Activated CD4-positive, alpha-beta T cell treated with anti-CD3 and anti-CD28 coated beads, Interleukin-2, amount 50 U/mL, for 16 hours (primary cell): ENCODE measurements at places on chromosomes 11 and 22.

DNA sequence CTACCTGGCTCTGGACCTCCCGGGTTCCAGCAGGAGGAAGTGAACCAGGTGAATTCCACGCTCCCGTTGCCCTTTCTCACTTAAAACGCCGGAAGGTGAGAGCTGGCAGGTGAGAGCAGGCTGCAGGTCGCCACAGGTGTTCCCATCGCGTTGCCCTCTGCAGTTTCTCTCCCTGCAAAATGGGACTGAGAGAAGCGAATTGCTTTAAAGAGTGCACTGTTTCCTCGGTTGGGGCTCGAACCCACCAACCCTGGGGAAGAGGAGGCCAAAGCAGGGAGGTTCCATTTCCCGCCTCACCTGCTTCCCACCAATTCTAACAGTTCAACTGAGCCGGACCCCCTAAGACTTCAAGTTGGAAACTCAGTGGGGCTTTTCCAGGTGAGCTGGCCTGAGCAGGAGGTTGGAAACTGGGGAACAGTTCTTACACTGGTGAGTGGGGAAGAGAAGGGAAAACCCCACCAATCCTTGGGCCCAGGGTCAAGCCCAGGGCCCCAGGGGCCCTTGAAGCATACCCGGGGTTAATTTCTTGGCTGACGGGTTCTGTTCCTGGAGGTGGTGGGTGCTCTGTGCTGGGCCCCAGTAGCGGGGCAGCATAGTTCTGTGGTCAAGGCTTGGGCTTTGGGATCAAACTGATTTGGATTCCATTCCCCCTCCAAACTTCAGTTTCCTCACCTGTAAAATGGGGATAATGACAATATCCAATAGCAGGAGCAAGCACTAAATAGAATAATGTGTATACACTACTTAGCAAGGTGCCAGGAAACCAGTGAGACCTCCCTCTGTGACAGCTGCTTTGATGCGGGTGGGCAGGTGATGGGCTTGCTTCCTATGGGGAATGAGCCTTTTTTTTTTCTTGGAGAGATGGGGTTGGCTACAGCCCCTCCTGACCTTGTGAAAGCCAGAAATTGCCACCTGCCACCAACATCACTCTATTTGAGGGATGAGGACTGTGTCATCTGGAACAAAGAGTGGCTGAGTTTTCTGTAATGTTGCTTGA lies 788 bp downstream of the CD82 start:
- DNase-seq = no peak

DNA sequence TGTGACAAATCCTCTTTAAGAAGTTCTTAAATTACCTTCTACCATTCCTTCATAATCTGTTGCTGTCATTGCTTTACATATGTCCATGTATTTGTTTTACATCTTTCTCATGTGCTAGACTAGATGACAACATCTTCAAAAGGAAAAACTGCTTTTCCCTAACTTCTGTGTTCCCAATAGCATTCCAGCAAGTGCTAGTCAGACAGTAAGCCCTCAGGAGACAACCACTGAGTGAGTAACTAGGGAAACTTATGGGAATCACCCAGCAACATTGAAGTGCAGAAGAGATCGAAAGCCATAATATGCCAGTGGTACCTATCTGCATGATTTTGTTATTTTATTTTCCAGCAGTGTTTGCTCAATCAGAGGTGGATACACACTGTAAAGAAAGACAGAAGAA lies 889.7 kb upstream of the API5 start:
- DNase-seq = no peak

GRCh38 chr11:89321401-89321800 lies 143.7 kb downstream of the TYR start:
- no peak for DNase-seq

DNA sequence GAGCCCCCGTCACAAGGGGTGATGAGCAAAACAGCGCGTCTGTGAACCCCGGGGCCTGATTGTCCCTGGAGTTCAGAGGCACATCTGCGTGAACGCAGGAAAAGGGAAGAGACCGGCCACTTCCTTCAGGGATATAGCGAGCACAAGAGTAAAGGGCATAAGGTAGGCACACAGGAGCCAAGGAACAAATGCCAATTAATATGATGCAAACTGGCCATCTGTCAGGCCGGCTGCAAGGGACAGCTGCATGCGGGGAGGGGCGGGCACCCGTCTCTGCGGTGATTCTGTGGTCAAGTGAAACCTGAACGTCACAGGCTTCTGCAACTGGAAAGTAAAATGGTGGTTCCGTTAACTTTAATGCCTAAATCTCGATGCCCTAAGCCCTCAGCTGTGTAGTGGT lies 64.7 kb downstream of the TRIM29 start:
- DNase-seq = no peak

DNA sequence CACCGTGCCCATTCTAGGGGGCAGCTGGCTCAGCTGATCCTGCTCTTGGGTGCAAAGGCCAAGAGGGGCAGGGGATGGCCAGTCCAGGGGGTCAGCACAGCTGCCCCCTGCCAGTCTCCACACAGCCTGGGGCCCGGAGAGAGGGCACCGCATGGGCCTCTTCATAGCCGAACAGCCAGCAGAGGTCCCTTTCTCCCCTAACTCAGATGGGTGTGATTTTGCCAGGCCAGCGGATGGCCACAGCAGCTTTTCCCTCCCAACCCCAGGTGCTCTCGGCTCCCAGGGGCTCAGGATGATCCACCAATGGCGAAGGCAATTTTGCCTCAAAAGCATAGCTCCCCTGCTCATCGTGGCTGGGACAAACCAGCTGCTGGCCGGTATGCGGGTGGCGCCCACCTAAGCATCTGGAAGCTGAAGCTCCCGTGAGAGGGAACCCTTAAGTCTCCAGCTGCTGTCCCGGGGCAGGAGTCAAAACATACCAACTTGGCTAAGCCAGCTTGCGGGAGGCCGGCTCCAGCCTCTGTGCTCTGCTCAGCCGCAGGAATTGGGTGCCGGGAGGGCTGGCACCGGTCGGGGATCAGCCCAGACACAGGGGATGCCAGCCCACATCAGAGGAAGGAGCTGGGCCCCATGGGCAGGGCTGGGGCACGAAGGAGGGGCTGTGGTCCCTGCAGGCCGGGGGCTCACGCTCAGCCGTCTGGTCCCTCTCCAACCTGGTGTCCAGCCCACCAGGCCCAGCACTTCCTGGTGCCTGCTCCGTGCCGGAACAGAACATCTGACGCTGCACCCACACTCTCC lies 30.5 kb upstream of the GNB1L start:
- DNase-seq = no peak

- no peak for DNase-seq
Measured at GRCh38 chr11:133720951-133721350, 124.4 kb downstream of the SPATA19 start.

GRCh38 chr11:116644941-116645305 lies 127.9 kb downstream of the BUD13 start:
- DNase-seq = no peak

DNA sequence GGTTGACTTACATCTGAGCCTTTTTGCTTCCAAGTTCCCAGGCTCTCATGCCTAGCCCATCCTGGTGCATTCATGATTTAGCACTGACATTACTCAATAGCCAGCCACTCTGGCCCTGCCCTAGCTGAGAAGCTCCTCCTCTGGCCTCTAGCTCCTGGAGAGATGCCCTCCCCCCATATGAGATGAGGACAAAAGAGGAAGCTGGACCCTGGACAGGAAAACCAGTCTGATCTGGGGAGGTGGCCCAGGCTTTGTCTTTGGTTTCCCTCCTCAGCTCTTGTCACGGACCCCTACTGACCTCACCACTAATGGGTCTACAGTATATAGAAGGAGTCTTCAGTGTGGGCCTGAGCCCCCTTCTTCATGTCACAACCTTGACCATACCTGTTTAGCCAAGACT lies 3.0 kb downstream of the RHOG start:
- DNase-seq = no peak

DNA sequence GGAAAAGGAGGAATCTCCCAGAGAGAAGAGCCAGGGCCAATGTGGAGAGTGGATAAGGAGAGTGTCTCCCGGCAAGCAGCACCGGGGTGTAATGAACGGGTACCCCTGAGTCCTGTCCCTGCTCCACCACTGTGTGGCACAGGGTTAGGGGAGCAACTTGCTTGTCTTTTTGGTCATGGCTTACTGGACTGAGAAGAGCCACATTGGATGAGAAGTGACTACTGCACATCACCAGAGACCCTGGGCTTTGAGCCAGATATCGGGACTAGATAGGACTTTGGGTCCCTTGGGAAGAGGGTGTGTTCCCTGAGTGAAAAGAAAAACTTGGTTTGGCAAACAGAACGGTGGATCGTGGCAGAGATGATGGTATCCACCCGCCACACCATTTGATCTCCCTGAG lies 24.6 kb downstream of the SDHAF2 start:
- DNase-seq = no peak

GRCh38 chr11:1889941-1890855 lies 1.5 kb downstream of the PRR33 start:
- DNase-seq = peak; percentile 36
